ENCODE measurements at places on chromosomes 4 and X.
A peak's percentile ranks its signal among the peaks of the same experiment; 100 is the strongest.

GRCh38 chr4:1041147-1041935 is 29.9 kb downstream of the FGFRL1 start:
- no peak for DNase-seq

GRCh38 chrX:134628663-134629062 is 29.6 kb downstream of the PLAC1 start:
- no peak for DNase-seq

DNA sequence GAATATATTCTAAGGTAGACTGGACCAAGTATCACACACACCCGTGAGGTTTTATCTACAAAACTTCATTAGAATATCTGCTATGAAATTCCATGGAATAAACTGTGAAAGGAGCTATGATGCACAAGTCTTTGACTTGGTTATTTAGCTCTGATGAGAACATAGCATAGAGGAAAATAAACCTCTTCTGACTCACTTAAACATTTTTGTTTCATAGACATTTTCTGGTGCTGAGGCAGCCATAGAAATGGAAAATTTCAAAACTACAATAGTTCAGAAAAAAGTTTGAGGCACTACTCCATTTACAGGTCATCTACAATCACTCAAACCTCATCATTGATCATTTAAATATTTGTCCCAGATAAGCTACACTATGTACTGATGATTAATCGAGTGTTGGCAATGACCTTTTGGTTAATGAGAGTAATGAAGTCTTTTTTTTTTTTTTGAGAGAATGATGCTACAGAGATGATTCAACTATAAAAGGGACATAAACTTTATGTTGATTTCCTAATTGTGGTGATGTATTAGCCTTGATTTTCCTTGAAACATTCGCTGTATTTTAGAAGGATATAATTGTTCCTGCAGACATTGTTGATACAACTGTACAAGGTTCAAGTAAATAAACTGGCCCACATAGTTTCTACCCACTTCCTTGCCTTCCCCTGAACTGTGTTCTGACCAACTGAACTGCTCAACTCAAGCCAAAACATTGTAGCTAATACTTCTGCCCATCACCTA is 77.5 kb downstream of the AREG start:
- no peak for DNase-seq

- DNase-seq: no peak
These were observed 125.4 kb downstream of the ATXN3L start for GRCh38 chrX:13194291-13195103.

- peak; percentile 3 for DNase-seq
These were observed 39.3 kb downstream of the DOCK11 start for GRCh38 chrX:118534716-118535493.

DNA sequence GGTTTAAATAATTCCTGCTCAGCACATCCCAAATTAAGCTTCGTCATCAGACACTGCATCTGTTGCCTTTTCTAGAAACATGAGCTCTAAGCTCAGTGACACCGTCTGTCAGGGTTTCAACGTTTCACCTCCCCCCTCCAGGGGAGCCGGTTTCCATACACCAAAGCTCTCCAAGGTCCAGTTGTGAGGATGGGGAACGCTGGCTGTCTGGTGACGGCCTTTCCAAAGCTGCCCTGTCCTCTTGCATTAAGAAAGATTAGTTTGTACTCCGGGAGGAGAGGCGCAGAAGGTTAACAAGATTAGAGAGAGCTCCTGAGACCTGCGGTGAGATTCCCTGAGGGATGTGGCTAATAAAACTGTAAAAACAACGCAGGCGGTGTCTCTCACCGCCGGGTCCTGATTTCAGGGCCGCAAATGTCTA is 43.2 kb downstream of the ASMT start:
- DNase-seq: no peak

- DNase-seq: no peak
These were observed 6.4 kb upstream of the FRMPD3 start for GRCh38 chrX:107442914-107443527.

- no peak for DNase-seq
These were observed 6.6 kb upstream of the CLDN24 start for GRCh38 chr4:183328832-183329231.

GRCh38 chrX:106802063-106802387 is 448 bp upstream of the TBC1D8B start:
- DNase-seq: peak; percentile 18

DNA sequence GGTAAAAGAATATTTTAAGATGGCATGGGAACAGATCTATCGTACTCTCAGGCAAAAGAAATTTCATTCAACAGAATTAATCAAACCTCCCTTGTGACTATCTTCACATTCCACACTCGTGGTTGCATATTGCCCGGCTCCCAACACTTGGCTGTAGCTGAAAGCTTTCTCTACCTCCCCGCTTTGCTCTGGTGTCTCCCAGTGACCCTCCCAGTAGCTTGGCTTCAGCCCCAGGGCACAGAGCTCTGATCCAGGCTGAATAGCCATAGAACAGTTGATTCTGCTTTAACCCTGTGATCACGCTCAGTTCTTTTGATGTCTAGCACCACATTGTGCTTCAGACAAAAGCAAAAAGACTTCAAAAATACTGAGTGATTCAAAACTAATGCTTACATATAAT is 24.6 kb downstream of the SLC7A11 start:
- no peak for DNase-seq

DNA sequence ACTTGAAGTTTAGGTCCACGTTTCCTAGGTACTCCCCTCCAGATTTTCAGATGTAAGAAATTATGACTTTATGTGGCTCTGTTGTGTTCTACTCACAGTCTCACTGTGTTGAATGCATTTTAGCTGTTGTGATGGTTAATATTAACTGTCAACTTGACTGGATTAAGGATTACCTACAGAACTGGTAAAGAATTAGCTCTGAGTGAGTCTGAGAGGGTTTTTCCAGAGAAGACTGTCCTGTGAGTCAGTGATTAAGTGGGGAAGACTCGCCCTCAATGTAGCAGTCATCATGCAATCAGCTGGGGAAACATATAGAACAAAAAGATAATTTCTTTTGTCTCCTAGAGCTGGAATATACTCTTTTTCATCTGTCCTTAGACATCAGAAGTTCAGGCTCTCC is 493.4 kb downstream of the ACTRT1 start:
- DNase-seq: no peak

- no peak for DNase-seq
These were observed 25.2 kb upstream of the MFAP3L start for GRCh38 chr4:170051402-170051801.

DNA sequence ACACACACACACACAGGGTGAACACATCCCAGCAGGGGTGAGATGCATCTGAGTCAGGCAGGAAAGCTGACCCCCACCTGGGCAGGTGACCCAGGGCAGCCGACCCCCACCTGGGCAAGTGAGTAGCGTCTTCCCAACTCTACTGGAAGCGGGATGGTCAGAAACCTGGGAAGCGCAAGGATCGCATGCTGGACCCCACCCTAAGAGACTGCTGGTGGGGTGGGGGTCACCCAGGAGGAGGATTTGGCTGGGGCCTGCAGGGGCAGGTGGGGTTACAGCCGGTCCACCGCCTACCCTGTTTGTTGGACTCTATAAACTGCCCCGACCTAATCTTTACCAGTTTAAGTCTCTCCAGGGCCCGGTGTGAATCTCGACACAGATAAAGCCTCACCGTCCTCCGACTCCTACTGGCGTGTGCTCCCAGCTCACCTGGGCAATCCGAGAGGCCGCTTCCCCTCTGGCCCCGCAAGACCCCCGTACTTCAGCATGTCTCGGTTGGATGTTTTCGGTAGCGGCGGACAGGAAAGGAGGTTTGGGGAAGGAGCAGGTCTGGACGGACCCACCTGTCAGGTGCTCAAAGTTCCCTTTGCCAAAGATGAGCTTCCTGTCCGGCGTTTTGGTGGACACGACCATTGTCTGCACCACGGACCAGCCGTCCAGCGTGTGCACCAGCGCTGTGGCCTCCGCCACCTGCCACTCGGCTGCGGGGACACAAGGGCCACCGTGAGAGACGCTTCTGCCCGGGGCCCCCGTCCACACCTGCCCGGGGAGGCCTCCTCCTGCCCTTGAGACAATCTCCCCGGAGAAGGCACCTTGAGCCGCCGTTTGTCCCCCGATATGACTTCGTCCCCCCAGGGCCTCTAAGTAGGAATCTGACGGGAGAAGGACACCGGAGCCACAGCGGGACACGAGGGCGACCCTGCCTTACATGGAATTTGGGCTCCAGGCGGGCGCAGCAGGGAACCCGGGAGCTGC is 2.0 kb downstream of the GTPBP6 start:
- no peak for DNase-seq

DNA sequence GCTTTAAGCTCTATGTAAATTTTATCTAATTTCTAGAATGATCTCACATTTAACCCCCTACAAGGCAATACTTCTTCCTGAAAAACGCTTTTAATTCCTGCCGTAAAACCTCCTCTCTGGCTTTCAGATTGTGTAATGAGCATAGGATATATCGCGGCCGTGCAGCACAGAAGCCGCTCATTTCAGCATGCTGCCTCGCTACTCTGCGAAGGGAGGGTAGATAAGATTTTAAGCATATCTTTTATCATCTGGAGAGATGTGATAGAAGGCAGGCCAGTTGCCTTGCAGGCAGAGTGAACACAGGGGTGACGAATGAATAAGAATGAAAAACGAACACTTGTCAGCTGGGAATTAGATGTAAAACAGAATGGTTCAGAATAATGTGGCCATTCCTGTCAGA is 265.5 kb downstream of the UNC5C start:
- peak; percentile 15 for DNase-seq

GRCh38 chr4:41427306-41427882 is 110.6 kb upstream of the LIMCH1 start:
- no peak for DNase-seq

DNA sequence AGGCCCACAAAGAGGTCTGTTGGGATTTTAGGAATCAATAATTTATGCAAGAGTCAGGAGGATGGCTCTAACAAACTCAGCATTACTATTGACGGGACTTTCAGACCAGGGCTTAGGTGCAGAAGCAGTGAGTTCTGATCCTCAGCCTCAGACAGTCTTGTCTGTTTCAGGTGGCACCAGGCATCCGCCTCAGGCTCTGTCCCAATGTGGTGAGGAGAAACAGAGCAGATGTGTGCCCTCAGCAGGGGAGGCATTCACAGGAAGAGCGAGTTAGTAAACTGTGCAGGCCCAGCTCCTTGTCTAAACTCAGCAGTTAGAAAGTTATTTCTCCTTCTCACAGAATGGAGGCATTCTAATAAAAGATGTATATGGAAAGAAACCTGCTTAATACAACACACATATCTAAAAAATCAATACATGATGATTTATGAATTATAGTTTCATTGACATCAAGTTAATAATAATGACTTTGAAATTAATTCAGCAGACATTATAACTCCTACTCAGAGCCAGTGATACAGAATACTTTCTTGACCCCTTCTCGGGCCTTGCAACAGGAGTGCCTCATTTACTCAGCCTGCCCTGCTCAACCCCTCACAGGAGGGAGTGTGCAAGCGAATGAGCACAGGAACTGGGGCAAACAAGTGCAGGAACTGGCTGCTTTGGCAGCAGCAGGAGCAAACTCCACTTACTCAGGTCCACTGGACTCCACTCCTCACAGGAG is 202.8 kb upstream of the SMIM31 start:
- no peak for DNase-seq

- no peak for DNase-seq
These were observed 152.9 kb downstream of the RTL3 start for GRCh38 chrX:78506248-78506647.

DNA sequence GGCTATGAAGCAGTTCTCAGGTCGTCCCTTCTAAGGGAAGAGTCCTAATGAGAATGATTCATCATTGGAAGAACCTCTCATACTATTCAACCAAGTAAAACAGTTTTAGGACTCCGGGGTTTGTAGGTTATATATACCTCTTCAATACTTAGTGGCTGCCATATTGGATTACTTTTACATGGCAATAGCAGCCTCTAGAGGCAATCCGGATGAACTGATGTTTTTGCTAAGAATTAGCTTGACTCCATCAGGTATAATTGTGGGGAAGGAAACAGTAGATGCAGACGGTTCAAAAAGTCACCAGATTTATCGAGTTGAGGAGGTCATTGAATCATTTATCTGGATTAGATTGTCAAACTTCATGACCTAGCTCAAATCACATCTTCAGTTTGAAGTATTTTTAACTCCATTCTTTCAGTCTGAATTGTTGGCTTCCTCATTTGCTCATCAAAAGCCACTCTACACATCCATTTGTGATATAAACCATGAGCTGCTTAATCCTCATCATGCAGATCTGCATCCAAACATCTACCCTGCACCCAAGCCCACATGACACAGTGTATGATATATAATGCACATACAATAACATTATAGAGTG is 28.4 kb downstream of the GUCY1B1 start:
- peak; percentile 67 for DNase-seq

DNA sequence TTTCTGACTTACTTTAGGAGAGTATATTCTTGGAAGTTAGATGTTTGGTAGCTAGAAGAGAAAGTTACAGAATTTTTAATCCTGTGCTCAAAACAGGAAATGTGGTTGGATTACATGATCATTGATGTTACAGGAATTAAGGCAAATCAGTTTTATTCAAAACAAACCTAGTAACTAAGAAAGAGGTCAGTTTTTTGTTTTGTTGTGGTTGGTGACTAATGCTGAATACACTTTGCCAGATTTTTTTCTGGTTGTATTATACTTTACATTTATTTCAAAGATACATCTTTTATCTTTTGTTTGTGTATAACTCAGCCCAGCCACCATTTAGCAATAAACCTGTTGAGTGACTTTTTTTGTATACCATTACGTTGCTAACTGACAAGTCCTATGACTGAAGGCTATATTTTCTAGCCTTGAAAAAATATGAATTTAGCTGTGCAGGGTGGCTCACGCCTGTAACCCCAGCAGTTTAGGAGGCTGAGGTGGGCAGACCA is 116.7 kb downstream of the KLHL8 start:
- DNase-seq: no peak

GRCh38 chr4:71709961-71710360 is 73.9 kb downstream of the GC start:
- peak; percentile 45 for DNase-seq

- DNase-seq: no peak
These were observed 86.8 kb downstream of the FAM53A start for GRCh38 chr4:1597021-1597931.
